ENCODE measurements at places on chromosomes 4 and X. TPM values are rescaled to one million over a fixed set of nuclear protein-coding genes. Genes with fewer than 3 reads are reported as not detected.

KDR gene
- polyA plus RNA-seq: not detected

DTHD1 gene
- polyA plus RNA-seq: not detected

NAA11 gene
- polyA plus RNA-seq: not detected

FRMD7 gene
- not detected for polyA plus RNA-seq

PNMA3 gene
- 0.37 TPM for polyA plus RNA-seq

USP27X gene
- 1.2 TPM for polyA plus RNA-seq

HGFAC gene
- polyA plus RNA-seq: not detected

GPR173 gene
- not detected for polyA plus RNA-seq

CYBB gene
- 0.33 TPM for polyA plus RNA-seq
